Stimulated activated CD8-positive, alpha-beta memory T cell treated with anti-CD3 and anti-CD28 coated beads, Interleukin-2, amount 100 ng/mL, for 48 hours (primary cell): ENCODE measurements at places on chromosomes 16 and 17.

- DNase-seq: no peak
Measured at GRCh38 chr17:51651513-51652298, 391.4 kb downstream of the UTP18 start.

DNA sequence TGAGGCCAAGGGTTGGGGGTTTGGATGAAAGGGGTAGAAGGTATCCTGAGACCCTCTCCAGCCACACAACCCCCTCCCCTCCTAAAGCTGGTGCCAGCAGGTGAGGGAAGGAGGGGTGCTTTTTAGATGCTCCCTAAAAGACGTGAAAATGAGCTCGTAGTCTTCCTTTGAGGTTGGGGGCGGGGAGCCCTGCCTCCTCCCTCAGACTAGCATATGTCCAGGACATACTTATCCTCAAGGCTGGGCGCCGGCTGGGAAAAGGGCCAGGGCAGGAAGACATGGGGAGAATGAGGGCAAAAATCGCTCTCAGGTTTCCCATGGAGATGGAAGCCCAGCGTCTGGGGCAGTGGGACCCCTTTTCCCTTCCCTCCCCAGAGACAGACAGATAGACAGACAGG lies 26.7 kb downstream of the SRCIN1 start:
- no peak for DNase-seq

DNA sequence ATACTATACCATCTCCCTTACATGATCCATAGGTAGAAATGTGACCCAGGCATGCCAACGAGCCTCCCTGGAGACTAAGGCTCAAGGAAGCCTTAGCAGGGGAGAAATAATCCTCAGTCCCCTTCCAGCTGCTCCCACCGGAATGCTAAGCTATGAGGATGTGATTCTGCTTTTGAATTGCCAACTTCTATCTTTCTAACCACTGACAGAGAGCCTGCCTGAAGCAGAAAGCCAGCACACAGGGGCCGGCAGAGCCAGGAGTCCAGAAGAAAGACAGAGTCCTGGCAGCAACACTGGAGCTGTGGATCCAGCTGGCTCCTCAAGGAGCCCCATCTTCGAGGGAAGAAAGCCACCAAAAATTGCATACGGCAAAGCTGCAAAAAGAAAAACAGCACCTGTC lies 579.6 kb upstream of the CDH5 start:
- DNase-seq: no peak

DNA sequence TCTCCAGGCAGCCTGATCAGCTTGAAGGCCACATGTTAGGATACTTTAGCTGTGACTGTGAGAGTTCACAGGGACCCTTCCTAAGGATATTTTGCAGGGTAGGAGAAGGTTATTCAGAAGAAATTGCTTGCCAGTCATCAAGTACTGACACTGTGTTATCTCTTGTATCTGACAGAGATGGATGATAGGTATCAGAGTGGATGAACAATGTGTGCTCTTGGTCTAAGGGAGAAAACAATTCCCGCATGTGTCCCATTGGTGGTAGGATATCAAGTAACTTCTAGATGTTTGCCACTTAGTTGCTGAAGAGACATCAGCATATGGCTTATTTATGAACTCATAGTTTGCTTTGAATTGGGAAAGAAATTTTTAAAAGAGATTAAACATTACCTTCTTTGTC lies 219.3 kb downstream of the SPECC1 start:
- no peak for DNase-seq

DNA sequence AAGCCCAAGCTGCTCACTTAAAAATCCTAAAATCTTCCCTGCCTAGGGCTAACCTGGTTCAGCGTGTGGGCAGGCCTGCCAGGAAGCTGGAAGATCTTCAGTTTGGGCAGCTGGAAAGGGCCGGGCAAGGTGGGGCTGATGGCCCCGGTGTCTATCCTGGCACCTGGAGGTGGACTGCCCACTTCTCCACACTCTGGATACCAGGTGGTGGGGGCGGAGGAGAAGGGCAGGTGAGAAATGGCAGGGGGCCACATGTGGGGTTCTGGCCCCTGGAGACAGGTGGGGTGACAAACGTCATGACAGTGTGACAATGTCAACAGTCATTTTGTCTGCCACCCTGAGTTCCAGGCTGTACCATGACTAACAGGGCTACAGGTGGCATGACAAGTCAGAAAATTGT lies 78.5 kb upstream of the C16orf82 start:
- DNase-seq: no peak

DNA sequence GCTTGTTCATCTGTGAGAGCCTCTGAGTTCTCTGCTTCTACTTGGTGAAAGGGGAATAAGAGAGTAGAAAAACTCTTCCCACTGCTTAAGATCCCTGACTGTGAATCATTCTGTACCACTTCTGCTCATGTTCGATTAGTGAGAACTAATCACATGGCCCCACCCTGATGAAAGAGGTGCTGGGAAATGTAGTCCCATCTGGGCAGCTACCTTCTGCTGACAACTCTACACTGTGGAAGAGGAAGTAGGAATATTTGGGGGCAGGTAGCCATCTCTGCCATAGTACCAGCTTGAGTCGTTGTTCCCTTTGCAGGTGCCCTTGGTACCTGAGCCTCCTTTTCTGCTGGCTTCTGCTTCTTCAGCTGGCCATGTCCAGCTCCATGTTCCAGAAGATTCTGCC lies 29.9 kb downstream of the NKD1 start:
- DNase-seq: no peak

DNA sequence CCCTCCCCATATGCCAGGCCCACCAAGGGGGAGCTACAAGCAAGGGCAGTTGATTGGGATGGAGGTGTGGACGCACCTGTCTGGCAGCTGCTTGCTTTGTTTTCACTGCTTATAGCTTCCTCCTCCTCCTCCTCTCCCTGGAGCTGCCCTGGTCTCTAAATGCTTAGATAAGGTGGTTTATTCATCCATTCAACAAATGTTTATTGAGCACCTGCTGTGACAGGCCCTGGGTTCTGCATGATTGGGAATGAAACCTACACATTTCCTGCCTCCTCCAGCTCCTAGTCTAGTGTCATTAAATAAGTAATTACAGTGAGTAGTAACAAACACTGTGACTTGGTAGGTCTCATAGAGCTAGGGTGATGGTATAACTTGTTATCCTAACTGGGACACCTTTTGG lies 17.4 kb upstream of the MAP3K14 start:
- no peak for DNase-seq

- no peak for DNase-seq
Measured at GRCh38 chr17:56528696-56529095, 64.8 kb upstream of the NOG start.

- no peak for DNase-seq
Measured at GRCh38 chr16:87134628-87134995, 182.6 kb downstream of the C16orf95 start.
